ENCODE measurements at places on chromosomes 1 and 21.

DNA sequence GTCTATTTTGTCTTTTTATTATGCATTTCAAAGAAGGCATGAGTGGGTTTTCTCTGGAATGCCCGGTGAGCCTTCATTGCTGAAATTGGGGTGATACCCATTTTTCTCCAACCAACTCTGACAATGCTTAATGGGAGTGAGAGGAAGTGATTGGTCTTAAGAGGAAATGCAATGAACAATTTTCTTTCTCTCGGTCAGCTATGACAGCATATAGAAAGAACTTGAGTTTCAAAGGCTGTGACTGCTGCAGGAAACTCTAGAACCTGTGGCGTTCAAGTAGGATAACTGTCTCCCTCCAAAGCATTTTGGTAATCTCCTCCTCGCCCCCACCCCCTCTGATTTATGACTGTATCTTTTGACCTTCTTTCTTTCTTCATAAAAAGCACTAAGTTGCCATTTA is 155.9 kb downstream of the LYPLAL1 start:
- no peak for DNase-seq

- no peak for DNase-seq
These were observed 62.0 kb upstream of the LPGAT1 start for GRCh38 chr1:211892577-211892976.

DNA sequence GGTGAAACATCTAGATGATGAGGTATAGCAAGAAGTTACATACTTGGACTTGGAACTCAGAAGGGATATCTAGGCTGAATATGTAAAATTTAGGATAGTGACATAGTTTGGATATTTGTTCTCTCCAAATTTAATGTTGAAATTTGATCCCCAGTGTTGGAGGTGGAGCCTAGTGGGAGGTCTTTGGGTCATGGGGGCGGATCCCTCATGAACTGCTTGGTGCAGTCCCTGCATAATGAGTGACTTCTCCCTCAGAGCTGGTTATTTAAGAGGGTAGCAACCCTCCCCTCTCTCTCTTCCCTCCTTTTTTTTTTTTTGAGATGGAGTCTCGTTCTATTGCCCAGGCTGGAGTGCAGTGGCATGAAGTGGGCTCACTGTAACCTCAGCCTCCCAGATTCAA is 15.5 kb downstream of the ST3GAL3 start:
- no peak for DNase-seq

- no peak for DNase-seq
These were observed 80.4 kb upstream of the ARHGAP29 start for GRCh38 chr1:94317790-94318188.

GRCh38 chr1:185610954-185611353 is 123.2 kb upstream of the HMCN1 start:
- DNase-seq = no peak

DNA sequence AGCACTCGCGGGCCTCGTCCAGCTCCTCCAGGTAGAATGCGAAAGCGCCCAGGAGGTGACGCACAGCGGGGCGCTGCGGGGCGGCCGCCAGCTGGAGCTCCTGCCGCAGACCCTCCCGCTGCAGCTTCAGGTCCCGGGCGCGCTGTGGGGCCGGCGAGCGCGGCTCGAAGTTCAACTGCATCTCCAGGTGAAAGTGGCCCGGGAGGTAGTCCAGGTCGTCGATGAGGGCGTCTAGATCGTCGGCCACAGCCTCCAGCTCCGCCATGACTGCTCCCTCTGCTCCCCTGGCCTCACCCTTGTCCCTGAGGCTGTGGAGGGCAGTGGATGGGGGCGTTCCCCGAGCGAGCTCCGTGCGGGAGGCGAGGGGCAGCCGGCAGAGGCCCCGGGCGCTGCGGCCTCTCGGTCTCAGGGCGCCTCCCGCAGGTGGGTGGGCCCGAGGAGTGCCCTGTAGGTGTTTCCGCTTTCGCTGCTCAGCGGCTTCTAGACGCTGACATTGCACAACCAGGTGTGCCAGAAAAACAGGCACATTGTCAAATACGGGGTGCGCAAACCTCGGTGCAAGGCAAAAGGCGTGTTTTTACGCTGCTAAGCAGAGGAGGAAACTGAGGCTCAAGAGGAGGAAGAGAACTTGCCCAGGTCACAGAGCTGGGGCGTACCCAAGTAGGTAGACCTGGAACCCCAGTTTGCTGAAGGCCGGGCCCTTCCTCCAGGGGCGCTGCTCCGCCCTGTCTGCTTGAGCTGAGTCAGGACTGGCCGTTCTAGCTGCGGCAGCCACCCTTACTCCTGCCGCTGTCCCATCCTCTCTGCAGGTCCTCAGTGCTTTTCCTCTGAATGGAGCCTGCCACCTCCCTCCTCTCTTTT is at the start of gene TTC22:
TTC22 (minus strand) TSS at position 425 of the 861 bp plus-strand sequence; CDS start at position 265, 160 bp downstream.
- peak; percentile 86 for DNase-seq

GRCh38 chr1:178551307-178551706 is 38.4 kb downstream of the TEX35 start:
- DNase-seq = no peak

- no peak for DNase-seq
These were observed 54.6 kb downstream of the CDC7 start for GRCh38 chr1:91555074-91555730.
